ENCODE measurements at places on chromosomes 2 and 18.

- DNase-seq, result no peak
Measured at GRCh38 chr2:6928452-6928851, 11.2 kb downstream of the RNF144A start.

- DNase-seq, result no peak
Measured at GRCh38 chr2:141499123-141499522, 631.7 kb downstream of the LRP1B start.

GRCh38 chr2:176589825-176590440, 320.7 kb downstream of the MTX2 start:
- DNase-seq, result no peak

DNA sequence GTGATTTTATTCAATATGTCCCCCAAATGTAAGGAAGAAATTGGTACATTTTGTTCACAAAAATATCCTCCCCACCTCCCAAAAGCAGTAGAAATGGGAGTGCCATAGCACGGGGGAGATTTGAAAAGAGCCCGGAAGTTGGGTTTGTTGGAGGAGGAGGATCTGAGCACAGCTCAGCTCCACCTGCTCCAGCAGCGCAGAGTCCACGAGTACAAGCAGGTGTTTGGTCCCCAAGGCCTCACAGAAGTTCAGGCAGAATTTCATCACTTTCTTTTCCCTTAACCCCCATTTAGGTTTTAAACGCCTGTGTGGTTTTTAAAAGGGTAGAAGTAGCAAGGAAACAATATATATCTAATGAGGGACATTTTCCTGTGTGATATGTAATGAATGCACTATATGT, 56.0 kb downstream of the TRAPPC12 start:
- DNase-seq, result no peak

- DNase-seq, result no peak
Measured at GRCh38 chr2:158649846-158650245, 145.3 kb upstream of the DAPL1 start.
